ENCODE measurements at places on chromosomes 6 and 20.
A peak's percentile ranks its signal among the peaks of the same experiment; 100 is the strongest.

DNA sequence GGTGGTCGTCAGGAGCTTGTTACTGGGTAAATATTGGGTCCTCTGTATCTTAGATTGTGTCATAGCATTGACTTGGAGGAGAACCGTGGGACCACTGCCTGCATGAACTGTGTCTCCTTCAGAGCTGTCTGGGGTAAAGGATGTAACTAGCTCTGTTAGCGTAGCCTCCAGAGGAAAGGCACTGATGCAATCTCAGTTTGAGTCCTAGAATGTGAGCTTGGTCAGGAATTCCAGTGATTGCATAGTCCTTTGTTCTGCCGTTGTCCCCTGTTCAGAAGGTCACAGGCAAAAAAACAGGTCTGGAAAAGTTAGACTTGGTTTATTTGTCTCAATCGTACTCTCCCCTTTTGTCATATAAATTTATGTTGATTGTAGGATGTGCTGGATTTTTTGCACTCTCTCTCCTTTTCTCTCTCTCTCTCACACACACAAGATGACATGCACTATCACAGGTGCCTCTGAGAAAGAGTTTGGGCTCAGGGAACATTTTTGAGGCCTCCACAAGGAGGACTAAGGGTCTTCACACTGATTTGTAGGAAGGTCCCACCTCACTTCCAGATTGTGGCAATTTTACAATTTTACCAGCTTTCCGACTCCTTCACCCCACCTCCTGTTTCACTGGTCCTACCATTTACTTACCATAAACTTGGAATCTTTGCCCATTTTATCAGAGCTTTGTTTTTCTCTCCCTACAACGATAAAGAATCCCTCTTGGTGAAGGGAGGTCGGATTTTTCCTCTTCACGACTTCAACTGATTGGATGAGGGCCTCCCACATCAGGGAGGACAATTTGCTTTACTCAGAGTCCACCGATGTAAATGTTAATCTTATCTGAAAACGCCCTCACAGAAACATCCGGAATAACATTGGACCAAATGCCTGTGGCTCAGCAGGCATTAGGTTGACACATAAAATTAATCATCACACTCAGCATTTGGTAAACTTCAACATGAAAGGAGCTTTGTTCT lies 7.0 kb upstream of the DACT2 start:
- no peak for DNase-seq

GRCh38 chr6:35719830-35720733 lies 16.8 kb upstream of the ARMC12 start:
- peak; percentile 52 for DNase-seq

DNA sequence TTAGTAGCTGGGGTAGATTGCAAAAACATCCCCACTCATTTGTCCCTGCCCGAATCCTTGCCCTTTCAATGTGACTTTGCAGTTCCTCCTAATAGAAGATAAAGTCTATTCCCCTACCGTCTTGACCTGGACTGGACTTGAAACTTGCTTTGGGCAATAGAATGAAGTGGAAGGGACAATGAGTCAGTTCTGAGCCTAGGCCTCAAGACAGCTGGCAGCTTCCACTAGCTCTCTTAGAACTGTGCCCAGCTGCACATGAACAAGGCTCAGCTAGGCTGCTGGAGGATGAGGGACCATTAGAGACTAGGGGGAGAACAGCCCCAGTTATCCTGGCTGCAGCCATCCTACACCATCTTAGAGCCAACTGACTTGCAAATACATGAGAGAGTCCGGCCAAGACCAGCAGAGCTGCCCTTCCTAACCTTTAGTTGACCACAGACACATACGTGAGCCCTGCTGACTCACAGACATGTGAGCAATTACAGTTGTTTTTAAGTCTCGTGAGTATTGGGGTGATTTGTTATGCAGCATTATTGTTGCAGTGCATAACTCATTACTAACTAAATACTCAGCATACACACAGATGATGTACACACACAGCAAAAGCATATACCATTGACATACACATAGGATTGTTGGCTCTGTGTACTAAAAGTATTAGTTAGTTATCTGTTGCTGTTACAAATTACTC lies 105.5 kb downstream of the DHX35 start:
- peak; percentile 10 for DNase-seq

DNA sequence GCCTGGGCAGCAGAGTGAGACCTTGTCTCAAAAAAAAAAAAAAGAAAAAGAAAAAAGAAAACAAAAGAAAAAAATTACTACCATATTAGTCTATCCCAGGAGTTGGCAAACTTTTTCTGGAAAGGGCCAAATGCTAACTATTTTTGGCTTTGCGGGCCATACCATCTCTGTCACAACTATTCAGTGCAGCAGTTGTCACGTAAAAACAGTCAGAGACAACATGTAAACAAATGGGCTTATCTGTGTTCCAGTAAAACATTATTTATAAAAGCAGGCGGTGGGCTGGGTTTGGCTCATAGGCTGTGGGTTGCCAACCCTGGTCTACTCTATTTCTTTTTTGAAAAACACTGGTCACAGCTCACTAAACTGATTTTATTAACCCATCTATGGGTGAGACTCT lies 53.4 kb downstream of the EYA2 start:
- no peak for DNase-seq

DNA sequence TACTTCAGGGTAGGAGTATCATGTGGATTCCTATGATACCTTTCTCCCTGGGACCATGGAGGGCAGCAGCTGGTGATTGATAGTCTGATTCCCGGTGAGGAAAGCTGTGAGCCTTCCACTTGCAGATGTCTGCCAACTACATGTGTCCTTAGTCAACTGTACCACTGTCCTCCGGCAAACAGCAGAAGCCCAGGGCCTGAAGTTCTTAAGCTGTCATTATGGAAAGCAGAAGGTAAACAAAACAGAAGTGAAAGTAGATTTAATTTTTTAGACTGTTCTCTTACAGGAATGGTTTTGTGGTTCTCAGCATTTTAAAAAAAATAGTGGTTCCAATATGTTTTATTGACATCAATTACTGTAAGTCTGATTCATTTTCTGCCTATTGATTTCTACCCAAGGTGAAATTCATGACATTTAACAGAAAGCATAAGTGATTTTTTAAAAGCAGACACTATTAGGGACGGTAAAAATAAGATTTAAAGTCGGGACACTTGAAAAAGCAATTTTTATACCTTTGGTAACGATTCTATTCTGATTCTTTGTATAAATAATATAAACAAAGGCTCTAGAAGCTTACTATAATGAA lies 36.6 kb downstream of the PTPN1 start:
- no peak for DNase-seq

- no peak for DNase-seq
Observed at GRCh38 chr6:151842816-151843215, 35.3 kb downstream of the ESR1 start.

DNA sequence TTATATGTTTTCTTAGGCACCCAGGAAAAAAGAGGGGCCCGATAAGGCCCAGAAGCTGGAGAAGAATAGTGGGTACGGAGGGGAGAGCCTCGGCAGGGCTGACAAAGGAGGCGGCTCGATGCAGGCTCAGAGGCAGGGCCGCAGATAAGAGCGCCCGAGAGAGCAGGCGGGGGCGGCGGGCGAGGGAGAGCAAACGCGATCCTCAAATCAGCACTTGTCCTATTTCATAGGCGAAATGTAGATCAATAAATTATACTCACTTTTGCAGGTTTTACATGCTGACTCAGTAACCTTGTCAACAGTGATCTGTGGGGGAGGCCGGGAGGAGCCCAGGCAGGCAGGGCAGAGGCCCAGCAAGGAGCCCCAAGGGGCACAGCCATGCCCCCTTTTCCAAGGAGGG lies 42.6 kb downstream of the GRM4 start:
- no peak for DNase-seq

GRCh38 chr20:62495749-62496567 lies 20.2 kb upstream of the GATA5 start:
- no peak for DNase-seq

DNA sequence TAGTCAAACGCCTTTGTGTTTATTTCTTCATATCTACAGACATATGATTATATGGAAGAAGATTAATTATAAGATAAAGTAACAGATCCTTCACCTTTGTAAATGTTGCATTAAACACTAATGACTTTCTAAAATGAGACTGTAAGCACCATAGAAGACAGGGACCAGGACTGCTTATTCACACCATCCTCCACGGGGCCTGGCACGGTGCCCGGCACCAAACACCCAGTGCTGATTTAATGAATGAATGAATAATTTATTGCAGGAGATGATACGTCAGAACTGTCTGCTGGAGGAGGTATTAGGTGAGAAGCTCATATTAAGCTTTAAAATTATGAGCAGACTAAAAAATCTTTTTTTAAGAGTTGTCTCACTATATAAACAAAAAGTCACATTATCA lies 88.3 kb downstream of the SLX4IP start:
- DNase-seq = no peak
